ENCODE measurements at places on chromosomes 3 and 15. TPM values are rescaled to one million over a fixed set of nuclear protein-coding genes. Genes with fewer than 3 reads are reported as not detected.

- DNase-seq = no peak
These were observed 75.7 kb upstream of the FBN1 start for GRCh38 chr15:48721061-48721810.

The GOLGA6L7 gene
- not detected for total RNA-seq

DNA sequence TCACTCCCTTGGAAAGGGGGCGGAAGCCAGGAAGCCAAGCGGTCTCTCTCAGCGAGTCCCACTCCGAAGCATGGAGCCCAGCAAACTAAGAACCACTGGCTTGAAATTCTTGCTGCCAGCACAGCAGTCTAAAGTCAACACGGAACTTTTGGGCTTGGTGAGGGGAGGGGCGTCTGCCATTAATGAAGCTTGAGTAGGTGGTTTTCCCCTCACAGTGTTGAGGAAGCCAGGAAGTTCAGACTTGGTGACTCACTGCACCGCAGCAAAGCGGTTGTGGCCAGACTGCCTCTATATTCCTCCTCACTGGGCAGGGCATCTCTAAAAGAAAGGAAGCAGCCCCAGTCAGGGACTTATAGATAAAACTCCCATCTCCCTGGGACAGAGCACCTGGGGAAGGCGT lies 665.4 kb upstream of the CBLB start:
- no peak for DNase-seq

GRCh38 chr3:189787632-189788031 lies 156.4 kb downstream of the TP63 start:
- DNase-seq = no peak

DNA sequence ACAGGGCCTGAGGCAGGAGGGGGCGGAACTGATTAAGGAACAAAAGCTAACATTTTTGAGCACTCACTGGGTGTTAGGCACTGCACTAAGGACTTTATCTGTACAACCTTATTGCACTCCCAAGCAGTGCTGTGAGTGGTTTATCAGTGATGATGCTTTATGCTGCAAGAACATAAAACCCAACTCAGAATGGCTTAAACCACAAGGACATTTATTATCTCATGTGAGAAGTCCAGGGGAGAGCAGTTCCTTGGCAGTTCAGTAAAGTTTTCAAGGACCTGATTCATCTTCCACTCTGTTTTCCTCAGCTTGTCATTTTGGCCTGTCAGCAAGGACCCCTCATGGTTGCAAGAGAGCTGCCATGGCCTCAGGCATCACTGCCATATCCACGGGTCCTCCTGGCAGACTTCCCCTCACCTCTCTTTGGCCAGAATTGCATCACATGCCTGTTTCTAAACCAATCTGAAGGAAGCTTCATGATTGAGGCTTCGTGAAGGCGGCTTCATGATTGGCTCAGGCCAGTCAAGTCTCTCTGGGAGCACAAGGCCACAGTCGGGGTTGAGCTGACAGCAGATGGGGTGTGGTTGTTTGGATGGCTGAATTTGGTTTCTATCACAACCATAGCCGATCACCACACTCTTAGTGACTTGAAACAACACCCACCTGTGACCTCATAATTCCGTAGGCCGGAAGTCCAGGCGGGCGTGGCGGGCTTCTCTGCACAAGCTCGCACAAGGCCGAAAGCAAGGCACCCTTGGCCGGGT lies 15.8 kb downstream of the EFCC1 start:
- no peak for DNase-seq

DNA sequence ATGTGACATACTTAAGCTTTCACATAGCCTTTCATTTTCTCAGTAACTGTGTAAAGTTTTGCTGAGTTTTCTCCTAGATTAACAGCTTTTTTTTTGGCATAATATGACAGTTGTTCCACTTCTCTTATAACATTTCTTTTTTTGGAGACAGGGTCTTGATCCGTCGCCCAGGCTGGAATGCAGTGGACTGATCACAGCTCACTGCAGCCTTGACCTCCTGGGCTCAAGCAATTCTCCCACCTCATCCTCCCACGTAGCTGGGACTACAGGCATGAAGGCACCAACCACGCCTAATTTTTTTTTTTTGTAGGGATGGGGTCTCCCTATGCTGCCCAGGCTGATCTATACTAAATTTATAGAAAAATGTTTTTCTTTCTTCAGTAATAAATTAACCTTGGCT lies 30.1 kb downstream of the DLG1 start:
- no peak for DNase-seq

The SOX14 gene
- not detected for total RNA-seq

- DNase-seq = no peak
These were observed 44.6 kb downstream of the LDHAL6B start for GRCh38 chr15:59251001-59251845.

The PLSCR5 gene
- not detected for total RNA-seq

DNA sequence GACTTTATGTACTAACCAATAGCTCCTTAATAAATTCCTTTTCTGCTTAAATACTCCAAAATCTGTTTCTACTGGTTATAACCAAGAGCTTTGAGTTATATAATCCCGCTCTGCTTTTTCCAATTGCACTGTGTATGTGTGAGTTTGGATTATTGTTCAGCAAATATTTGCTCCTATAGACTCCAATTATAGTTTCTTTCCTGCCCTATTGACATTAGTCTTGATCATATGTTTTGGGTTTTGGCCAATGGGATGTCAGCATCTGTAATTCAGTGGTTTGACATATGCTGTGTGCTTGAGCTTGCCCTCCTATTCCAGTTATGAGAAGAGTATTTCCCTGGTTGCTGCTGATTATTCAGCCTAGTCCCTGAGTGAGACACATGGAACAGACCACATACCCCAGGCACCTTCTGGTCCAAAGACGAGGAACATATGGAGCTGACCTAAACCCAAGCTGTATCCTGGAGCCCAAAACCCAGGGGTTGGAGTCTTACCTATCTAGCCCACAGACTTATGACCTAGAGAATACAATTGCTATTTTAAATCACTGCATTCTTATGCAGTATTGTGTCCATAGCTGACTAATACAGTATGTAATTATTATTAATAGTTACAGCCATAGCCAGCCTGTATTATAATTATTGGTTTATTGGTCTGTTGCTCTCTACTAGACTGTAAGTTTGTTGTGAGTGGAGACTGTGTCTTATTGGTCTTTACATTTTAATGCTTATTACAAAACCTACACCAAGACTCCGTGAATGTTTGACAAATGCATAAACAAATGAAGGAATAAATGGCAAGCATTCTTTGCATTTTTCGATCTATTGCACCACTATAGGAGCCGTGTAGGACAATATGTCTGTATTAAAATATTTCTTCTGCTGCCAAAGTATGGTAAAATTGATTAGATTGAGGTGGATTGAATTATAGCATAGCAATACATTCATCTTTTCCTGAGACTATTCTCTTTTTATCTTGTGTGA lies 11.7 kb upstream of the ZNF280D start:
- DNase-seq = no peak

The ATP13A5 gene
- not detected for total RNA-seq
